AG10803 (cell line): ENCODE measurements at places on chromosomes 4 and X.

- no peak for DNase-seq
Measured at GRCh38 chr4:145531859-145532258, 50.2 kb downstream of the SMAD1 start.

DNA sequence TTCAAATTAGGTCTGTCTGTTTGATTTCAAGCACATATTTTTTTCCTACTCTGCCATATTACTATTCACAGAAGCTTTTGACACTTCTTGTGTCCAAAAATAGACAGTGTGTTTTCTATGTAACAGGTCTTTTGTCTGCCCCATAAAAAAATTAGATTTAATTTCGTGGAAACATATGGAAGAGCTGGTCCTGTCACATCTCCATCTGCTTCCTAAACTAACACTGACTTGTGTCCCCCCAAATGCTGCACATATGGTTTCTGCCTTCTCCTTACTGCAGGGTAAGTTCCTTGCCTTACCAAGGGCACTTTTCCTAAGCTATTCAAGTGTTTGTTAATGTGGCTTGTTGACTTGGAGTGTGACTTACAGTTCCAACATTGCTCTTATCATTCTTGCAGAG lies 340.7 kb upstream of the ARX start:
- DNase-seq, result no peak

GRCh38 chr4:85860066-85860740 lies 385.3 kb downstream of the ARHGAP24 start:
- peak; percentile 56 for DNase-seq

GRCh38 chr4:178941975-178942374 lies 1499.7 kb upstream of the AGA start:
- DNase-seq, result no peak

DNA sequence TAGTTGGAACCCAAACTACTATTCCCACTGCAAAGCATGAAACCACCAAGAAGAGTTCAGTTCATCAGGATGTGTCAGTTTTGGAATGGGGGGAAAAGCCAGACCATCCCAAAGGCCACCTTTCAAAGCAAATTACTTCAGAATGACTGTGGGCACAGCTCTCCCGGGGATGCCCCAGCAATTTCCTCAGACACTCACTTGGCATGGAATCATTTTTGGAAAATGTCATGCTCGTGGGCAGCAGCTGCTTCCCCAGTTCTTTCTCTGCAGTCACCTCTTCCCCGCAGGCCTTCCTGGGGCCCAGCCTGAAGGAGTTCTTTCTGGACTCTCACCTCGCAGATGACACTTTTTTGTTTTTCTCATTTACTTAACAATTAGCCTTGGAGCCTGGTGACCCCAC lies 350.3 kb downstream of the NR3C2 start:
- no peak for DNase-seq

GRCh38 chrX:46730765-46731164 lies 28.2 kb downstream of the SLC9A7 start:
- DNase-seq, result no peak

DNA sequence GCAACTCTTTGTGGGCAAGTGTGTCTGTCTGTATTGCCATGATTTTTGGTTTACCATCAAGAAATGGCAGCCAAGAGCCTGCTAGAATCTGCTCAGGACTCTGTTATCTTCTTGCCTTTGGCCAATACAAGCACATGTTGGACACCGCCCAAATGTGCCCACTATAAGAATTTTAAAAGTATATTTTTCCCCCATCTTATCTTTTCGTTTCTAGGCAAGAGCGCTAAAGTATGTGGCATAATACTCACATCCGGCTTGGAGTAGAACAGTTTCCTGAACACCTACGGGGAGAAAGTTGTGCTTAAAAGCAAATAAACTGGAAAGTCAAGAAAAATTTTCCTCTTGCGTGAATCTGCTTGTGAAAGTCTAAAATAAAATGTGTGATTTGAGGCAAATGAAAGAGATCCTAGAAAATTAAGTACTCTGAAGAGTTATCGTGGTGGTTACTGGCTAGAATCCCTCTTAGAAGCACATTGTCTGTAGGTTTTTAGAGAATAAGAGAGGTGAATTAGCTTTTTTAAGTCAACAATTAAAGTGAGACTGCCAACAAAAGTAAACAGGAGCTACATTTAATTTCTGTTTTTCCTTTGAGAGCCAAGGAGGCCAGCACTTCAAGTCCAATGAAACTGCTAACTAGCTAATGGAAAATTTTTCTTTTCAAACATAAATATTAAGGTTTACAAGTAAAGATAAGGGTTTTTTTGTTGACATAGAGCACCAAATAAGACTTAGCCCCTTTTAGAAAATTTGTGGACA lies 220.2 kb downstream of the SOWAHB start:
- no peak for DNase-seq

DNA sequence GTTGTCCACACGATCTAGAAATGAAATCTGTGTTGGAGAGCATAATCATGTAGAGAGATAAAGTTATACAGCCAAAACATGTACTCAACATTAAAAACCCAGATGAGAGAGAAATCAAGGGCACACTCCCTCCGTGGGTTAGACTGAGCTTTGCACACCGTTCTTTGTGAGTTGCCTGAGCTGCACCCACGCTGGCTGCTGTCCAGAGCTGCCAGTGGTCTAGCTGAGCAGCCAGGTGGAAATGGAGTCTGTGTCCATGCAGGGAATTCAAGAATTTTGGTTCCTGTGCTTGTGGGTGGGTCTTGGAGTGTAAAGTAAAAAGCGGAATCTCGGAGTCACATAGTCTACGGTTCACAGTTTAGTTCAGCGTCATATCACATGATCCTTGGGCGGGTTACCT lies 84.6 kb downstream of the GPR143 start:
- no peak for DNase-seq

GRCh38 chr4:149645790-149646189 lies 169.9 kb downstream of the IQCM start:
- no peak for DNase-seq

GRCh38 chr4:152009031-152009670 lies 248.3 kb upstream of the GATB start:
- no peak for DNase-seq

DNA sequence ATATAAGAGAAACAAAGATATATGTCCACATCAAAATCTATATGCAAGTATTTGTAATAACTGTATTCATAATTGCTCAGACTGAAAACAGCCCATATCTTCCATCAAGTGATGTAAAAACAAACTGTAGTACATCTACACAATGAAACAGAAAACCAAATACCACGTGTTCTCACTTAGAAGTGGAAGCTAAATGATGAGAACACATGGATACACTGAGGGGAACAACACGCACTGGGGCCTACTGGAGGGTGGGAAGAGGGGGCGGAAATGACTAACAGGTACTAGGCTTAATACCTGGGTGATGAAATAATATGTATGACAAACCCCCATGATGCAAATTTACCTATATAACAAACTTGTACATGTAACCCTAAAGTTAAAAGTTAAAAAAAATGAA lies 42.7 kb downstream of the UBA6 start:
- DNase-seq, result no peak

DNA sequence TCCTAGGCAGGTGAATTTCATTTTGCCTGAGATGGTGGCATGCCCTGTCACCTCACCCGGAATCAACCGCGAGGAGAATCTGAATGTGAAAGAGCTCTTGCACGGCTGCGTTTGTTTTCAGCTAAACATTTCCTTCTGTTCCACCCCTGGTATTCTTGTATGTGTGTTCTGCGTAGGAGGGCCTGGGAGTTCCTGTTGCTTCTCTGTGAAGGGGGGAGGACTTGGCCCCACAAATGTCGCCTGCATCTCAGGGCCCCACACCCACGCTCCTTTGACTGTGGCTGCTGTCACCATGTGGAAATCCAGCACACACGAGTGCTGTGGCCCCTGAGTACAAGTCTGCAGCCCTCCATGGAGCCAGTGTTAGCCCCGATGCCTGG lies 45.8 kb upstream of the CLCN4 start:
- peak; percentile 45 for DNase-seq

- peak; percentile 97 for DNase-seq
Measured at GRCh38 chr4:98260579-98261404, at the start of gene RAP1GDS1. RAP1GDS1 (plus strand) TSS chr4:98261384; CDS start chr4:98261566, 182 bp downstream.

GRCh38 chr4:183554346-183554686 lies 49.5 kb downstream of the ING2 start:
- no peak for DNase-seq

DNA sequence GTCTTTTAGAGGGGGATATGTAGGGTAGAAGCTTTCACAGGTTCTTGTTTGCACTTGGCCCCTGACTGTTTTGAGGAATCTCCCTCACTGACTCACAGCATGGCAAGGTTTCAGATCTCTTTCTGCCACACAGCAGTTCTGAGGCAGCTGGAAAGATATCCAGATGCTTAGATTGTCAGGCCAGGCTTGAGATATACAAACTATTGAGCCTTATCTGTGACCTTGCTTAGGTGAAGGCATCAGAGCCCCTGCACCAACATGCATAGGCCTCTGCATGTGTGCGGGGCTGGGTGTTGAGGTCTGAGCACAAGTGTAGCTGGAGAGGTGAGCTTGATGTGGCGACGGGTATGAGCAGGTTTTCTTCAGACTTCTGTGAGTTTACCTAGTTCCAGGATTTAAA lies 80.9 kb upstream of the MSANTD1 start:
- peak; percentile 39 for DNase-seq

DNA sequence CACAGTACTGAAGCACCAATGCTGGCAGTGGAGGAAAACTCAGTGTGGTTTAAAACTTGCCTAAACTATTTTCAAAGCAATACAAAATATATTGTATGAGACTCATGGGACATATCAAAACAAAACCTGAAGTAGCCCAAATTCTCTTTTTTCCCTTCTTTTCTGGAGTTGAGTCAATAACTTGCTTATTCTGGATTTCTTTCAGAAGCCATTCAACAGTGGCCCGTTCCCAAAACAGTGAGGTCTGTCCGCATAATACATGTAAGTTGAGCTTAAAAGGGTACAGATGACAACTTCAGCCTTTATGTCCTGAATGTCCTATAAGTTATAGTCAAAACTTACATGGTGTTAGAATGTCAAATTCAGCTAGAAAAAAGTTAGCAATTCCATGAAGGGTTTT lies 100.8 kb downstream of the SHISA3 start:
- DNase-seq, result no peak

GRCh38 chrX:108246304-108246954 lies 154.9 kb downstream of the ATG4A start:
- DNase-seq, result no peak

- DNase-seq, result peak; percentile 48
Measured at GRCh38 chrX:20693078-20693477, 426.4 kb upstream of the RPS6KA3 start.

GRCh38 chrX:153320555-153321184 lies 897 bp downstream of the PNMA6F start:
- no peak for DNase-seq

GRCh38 chr4:66640233-66640990 lies 904.9 kb downstream of the CENPC start:
- no peak for DNase-seq

- DNase-seq, result peak; percentile 8
Measured at GRCh38 chr4:88091378-88091777, 67.1 kb downstream of the ABCG2 start.

- peak; percentile 78 for DNase-seq
Measured at GRCh38 chr4:118173956-118174725, 139.9 kb downstream of the NDST3 start.

DNA sequence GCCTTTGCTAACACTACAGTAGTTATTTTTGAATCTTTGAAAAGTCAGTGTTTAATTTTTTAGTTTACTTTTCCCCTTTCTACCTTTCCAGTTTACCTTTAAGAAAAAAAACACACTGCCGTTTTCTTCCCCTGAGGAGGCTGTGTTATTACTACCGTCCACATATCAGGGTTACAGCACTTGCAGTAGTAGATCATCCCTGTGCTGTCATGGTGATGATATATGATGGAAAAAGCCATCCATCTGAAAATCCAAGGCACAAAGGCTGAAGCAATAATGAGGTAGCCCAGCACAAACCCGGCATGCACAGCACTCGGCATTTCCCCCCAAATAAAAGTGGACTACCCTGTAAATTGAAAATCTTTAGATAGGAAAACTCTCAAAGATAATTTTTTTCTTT lies 258.7 kb downstream of the CXXC4 start:
- DNase-seq, result no peak

- no peak for DNase-seq
Measured at GRCh38 chr4:177351622-177352244, 42.1 kb downstream of the NEIL3 start.

GRCh38 chrX:68183612-68184214 lies 249.6 kb downstream of the OPHN1 start:
- peak; percentile 24 for DNase-seq

DNA sequence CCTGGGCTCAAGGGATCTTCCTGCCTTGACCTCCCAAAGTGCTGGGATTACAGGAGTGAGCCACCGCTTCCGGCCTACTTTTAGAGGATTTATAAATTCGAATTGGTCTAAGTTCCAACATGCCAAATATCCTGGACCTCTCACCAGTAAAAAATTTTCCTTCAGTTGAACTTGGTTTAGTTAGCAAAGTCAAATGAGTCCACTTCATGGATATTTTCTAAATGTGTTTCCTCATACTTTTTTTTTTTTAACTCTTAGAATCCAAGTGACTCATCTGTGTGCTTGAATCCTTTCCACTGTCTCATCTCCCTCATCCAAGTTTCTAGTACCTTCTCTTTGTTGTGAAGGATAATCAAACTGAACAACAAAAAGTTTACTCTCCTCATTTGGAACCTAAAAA lies 49.7 kb downstream of the RBM47 start:
- peak; percentile 84 for DNase-seq

DNA sequence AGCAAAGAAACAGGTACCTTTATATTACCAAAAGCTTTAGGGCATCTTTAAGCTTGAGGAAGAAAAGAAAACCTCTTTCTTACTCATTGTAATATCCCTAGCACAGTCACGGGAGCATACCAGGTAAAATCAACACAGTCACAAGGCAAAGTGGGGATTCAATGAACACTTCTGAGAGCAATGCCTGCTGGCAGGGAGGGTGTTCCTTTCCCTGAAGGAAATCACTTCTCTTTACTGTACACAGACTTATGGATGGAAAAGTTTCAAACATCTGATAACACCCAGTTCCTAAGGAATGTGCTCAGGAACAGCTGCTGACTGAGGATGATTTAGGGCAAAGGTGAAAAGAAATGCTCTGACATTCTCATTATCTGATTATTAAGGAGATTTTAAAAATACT lies 94.8 kb downstream of the MAML3 start:
- DNase-seq, result no peak

DNA sequence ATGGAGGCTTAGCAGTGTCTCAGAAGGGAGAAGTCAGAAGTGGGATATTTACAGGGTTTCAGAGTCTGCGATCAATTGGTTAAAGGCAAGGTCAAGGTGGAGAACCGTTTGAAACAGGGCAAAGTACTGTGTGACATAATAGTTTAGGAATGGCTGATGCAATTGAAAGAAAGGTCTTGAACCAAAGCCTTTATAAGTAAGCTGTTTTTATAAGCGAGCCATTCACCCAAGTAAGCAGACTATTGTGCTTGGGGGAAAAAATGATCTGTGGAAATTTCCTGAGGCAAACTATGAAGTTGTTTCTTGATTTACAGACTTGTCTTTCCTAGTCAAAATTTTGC lies 327.3 kb downstream of the CAMK2D start:
- peak; percentile 60 for DNase-seq
